Peyer's patch (tissue), 4 donors: ENCODE measurements at places on chromosomes 12 and 14. TPM values are rescaled to one million over a fixed set of nuclear protein-coding genes. Genes with fewer than 3 reads are reported as not detected.

The DPY19L2 gene
- total RNA-seq = 0.35 TPM

The CIDEB gene
- total RNA-seq = 94.7 TPM

The TMEM132D gene
- total RNA-seq = 0.27 TPM

The KRT78 gene
- total RNA-seq = not detected

The SMIM41 gene
- not detected for total RNA-seq

The CLEC2A gene
- not detected for total RNA-seq
